ENCODE measurements at places on chromosomes 4 and X.

- no peak for DNase-seq
Measured at GRCh38 chr4:173367285-173367684, 3.5 kb upstream of the SAP30 start.

- DNase-seq = no peak
Measured at GRCh38 chrX:149120459-149120858, 384.6 kb downstream of the IDS start.

DNA sequence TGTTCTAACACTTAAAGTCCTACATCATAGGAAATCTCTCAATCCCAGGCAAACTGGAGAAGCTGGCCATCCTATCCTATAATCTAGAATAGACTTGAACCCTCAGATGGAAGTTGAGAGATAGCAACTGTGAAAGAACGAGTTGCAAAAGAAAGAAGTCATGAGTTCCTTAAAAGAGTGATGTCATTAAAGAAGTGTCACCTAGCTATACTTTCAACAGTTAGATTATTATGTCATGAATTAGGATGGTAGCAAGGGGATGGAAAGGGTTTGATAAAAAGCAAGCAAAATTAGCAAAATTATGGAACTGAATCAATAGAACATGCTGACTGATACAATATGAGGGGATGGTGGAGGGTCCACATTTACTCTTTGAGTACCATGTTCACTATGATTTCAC, 7.1 kb upstream of the MAPK10 start:
- DNase-seq = no peak

GRCh38 chrX:9847071-9847470, 60.8 kb downstream of the SHROOM2 start:
- no peak for DNase-seq

DNA sequence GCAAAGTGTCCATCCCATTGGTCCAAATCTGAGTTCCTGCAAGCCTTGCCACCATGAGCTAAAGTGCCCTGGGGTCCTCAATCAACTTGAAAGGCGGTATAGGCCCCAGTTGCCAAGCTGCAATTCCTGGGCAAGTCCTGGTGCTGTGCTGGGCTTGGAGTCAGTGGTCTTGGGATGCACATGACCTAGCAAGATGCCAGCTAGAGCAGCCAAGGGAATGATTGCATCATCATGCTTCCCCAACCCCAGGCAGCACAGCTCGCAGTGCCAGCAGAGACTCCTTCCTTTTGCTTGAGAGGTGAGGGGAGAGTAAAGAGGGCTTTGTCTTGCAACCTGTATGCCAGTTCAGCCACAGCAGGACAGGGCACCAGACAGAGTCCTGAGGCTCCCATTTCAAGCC, 50.5 kb downstream of the KCNIP4 start:
- no peak for DNase-seq

DNA sequence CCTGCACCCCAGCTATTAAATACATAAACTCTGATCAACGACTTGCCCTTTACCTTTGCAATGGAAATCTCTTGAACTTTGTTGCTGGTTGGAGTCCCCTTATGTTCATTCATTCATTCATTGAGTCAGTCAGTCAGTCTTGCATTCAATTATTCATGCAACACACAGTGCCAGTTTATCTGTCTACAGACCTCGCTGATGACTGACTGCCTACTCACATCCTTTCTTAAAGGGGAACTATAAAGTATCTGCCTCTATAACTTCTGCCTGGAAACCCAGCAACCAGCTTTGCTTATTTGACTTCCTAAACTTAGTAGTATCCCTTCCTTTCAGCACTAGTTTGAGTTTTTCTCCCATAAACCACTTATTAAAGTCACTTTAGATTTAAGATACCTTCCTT, 620.8 kb upstream of the ADGRL3 start:
- no peak for DNase-seq

- peak; percentile 66 for DNase-seq
Measured at GRCh38 chrX:150692831-150693724, at the start of gene MTMR1. MTMR1 (plus strand) TSS chrX:150693396; CDS start chrX:150693531, 135 bp downstream.

GRCh38 chr4:118867311-118868067, 21.2 kb upstream of the SYNPO2 start:
- DNase-seq = no peak

DNA sequence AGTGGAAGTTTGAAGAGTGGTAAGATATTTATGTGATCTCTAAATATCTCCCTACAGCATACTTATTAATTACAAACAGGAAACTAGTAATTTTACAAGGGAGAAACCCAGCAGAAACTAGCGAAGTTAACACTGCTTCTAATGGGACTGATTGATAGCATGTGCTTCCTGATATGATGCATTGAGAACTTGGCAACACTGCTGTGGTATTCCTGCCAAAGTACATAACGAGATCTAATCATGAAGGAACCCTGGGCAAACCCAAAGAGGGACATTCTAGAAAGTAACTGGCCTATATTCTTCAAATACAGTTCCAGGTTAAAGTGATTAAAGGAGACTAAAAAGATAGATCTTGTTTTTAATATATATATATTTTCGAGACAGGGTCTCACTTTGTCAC, 4.6 kb upstream of the GPR34 start:
- no peak for DNase-seq

DNA sequence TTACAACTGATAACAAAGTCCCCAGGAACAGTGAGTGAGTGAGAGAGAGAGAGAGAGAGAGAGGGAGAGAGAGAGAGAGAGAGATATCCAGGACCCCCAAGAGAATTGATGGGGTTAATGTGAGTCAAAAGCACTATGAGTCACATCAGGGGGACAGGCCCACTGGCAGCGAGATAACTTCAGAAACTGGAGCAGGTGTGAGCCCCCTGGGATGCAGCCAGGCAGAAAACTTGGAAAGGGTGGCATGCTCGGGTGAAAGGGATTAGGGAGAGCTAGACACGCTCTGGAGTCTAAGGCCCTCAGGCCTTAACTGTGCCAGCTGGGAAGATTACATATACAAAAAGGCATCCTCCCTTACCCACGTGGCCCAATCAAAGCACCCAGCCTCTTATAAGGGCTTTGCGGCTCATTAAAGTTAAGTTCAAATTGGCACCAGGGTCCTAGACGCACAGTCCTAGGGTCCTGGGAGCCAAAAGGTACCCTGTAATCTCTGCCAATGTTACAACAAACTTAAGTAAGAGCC, 841 bp downstream of the ACOT9 start:
- no peak for DNase-seq

GRCh38 chr4:184250795-184251669, 33.4 kb upstream of the ENPP6 start:
- peak; percentile 26 for DNase-seq

DNA sequence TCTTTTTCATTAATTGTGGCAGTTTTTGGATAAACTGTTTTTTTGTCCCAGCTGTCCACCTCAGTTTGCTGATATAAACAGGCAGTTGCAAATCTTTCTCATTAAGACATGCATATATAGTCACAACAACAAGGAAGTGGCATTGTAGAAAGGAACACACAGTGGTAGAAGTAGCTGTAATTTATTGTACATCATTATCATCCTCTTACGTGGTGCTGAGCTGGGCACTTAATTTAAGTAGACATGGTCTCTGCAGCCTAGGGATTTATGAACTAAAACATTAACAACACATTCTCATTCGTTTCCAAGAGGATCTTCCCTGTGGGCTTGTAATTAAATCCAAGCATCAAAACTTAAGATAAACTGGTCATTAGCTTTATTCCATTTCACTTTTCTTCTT, 500.2 kb downstream of the INPP4B start:
- DNase-seq = no peak

GRCh38 chr4:33493231-33493630, 2751.1 kb downstream of the ARAP2 start:
- DNase-seq = no peak

GRCh38 chrX:133579631-133580030, 164.3 kb upstream of the GPC4 start:
- no peak for DNase-seq

GRCh38 chr4:39541987-39542610, 14.9 kb upstream of the UGDH start:
- no peak for DNase-seq

DNA sequence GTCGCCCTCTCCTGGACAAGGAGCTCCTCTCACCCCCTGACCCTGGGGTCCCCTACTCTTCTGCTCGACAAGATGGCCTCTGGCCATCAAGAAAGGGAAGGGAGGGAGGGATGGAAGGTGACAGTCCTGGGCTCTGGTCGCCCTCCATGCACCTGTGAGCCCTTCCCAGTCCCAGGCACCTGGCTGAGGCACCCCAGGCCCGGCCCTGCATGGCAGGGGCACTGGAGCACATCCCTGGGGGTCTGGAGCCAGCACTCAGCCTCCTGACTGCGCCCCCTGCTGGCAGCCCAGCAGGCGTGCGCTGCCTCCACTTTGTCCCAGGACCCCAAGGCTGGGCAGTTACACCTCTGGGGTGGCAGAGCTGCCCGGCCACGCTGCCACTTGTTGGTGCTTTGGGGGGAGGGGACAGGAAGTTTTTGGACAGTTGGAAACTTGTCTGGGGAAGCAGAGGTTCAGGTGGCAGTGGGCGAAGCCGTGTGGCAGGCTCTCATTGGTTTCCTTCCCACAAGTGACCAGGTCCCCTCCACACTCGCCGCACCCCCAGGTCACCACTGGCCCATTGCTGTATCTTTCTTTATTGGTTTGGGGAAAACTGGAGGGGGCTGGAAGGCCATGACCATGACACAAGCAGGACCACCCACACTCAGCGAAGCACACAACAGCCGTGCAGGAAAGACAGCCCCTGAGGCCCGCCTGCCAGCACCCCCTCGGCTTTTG, 4.3 kb downstream of the PNCK start:
- DNase-seq = peak; percentile 65

- no peak for DNase-seq
Measured at GRCh38 chr4:98341309-98341708, 80.1 kb downstream of the RAP1GDS1 start.

Measured in CD4-positive, alpha-beta T cell treated with Interleukin-17A for 4 hours (primary cell).